Activated B cell treated with CpG ODN at 0.5 μM for 24 hours (primary cell): ENCODE measurements at places on chromosomes 4 and X. TPM values are rescaled to one million over a fixed set of nuclear protein-coding genes. Genes with fewer than 3 reads are reported as not detected.

Gene CT83
- total RNA-seq: not detected in 2 replicates

Gene GSX2
- not detected in 2 replicates for total RNA-seq

Gene ASB5
- total RNA-seq: not detected in 2 replicates

Gene ODAM
- not detected in 2 replicates for total RNA-seq

DNA sequence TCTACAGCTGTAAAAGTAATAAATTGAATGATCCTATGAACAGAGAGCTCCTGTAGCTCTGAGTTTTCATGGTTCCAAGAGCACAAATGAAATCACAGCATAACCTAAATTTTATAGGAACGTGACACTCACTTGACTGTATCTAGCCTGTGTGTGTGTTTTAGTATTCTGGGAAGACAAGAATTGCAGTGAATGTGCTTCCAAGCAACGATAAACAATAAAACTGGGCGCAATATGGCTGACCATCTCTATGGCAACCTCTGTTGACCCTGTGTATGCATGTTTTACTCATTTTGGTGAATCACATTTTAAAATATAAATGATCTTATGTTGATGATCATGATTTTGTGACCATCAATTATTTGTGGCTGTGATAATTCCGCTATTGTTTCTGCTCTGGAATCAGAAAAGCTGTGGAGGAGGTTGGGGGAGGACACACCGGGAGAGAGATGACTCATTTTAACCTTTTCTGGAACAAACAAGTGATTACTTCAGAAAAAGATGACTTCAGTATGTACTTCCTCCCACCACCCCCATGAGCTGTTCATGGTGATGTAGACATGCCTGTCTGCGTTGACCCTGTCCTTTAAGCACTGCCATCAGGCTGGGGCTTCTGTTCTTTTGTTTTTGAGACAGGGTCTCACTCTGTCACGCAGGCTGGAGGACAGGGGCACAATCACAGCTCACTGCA is 31.8 kb downstream of the USP11 start:
- H3K36me3 ChIP-seq: no peaks in the 10 kb centered on the region
- no peak for DNase-seq
- no peaks in the 10 kb centered on the region for H3K27me3 ChIP-seq
- H3K27ac ChIP-seq: no peak overlapping the region
